ENCODE measurements at places on chromosomes 2 and 18. TPM values are rescaled to one million over a fixed set of nuclear protein-coding genes. Genes with fewer than 3 reads are reported as not detected.

SLC16A14 gene
- 0.81 TPM for total RNA-seq

ZNG1B gene
- 22.4 TPM for total RNA-seq

CLASP1 gene
- 40.6 TPM for total RNA-seq

MFSD2B gene
- not detected for total RNA-seq

ERMN gene
- 0.17 TPM for total RNA-seq

CD8A gene
- total RNA-seq = not detected
